HFFc6 (cell line): ENCODE measurements at places on chromosomes 4 and X. TPM values are rescaled to one million over a fixed set of nuclear protein-coding genes. Genes with fewer than 3 reads are reported as not detected.
A peak's percentile ranks its signal among the peaks of the same experiment; 100 is the strongest.

The PDHA1 gene
- total RNA-seq, result 158 to 167 TPM (median 161 TPM) in 3 replicates

The SMARCA1 gene
- 66.8 to 71.0 TPM (median 68.8 TPM) in 3 replicates for total RNA-seq

The BTC gene
- not detected in 3 replicates for total RNA-seq

The C4orf46 gene
- 7.8 and 11.6 TPM in 2 replicates for total RNA-seq

DNA sequence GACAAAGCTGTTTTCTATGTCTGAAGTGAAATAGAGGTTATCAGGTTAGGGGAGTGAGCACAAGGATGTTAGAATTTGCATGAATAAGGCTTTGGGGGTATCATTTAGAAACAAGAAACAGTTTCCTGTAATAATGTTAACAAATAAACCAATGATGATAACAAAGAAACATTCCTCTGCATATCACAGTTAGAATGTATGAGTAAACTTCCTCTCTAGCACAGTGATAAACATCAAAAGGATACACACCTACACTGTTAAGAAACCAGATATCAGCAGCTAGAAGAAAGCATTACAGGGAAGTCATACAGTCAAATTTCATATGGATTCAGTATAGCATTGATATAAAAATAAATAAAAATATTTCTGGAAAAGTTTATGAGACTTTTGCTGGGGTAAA lies 340.0 kb upstream of the MAGEB16 start:
- DNase-seq, result no peak

DNA sequence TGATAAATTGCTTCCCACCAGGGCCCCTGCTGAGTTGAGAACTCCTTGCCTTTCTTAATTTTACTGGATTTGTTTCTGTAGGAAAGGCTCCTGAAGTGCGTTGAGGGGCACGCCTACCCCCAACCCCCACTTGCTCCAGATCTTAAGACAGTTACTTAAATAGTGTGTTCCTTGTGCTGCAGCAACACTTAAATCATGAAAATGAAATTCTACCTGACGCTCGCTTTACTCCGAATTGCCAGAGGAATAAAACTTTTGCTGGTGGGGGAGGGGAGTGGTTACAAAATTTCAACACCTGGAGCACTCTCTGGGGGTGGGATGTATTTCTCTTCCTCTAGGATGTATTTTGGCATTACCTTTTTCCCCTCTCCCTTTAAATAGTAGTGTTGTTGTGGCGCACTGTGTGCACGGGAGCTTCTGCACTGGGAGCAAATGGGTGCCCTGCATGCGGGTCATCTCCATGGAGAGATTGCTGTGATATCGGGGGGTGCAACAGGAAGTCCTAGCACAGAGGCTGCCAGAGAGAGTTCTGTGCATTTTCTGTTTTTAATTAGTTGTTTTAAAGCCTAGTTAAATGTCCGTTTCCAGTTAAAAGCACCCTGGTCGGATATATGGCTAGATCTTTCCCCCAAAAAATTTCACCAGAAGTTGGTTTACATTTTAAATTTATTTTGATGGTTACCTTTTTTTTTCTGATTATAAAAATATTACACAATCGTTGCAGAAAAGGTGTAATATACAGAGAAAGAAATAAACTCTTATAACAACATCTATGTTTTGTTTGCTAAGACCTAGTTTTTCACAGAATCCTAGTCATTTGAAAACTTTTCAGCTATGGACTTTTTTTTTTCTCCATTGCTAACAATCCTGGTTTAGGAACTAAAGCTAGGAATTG lies 207.7 kb downstream of the SOWAHB start:
- peak; percentile 56 for DNase-seq

- DNase-seq, result no peak
Observed at GRCh38 chrX:123965712-123966111, 4.2 kb downstream of the STAG2 start.

DNA sequence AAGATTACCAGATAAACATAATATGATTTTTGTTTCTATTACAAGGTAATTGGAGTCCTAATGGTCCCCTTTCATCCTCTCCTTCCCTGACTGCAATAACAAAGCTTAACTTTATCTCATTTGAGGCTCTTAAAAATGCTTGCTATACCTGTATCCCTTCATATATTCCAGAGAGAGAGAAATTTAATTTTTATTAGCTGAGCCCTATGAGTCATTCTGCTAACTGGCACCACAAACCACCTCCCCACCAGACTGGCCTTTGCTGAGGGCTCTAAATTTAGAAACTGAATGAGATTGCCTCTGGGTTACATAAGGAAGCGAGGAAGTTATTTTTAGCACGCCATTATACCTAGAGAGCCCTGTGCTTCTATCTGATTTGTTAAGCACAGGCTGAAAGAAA lies 27.4 kb downstream of the CBLL2 start:
- DNase-seq, result peak; percentile 65

DNA sequence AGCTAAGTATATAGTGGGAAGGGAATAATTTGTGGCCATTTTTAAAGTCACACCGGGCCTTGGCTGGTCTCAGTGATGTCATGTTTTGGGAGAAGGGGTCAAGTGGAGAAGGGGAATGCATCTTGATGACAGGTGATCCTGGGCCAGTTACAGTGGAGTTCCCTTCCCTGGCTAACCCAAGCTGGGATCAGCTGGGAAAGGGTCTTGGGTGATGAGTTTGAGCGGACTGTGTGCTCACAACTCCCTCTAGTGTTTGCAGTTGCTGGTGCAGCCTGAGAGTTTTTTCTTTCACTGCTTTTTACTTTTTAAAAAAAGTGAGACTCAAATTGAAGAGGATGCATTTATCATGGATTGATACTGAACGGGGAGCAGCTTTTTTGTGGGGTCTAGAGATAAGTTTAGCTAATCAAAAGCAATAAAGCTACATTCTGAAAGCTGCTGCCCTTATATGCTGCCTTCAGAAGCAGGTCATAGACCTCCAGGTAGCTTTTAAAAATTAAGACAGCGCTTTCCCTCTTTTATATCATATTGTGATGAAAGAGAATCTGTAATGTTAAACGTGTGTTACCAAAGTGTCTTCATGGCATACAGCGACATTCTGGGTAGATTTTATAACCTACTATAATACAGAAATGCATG lies 164.7 kb downstream of the DCLK2 start:
- DNase-seq, result peak; percentile 45

- DNase-seq, result peak; percentile 37
Observed at GRCh38 chrX:68146054-68146453, 287.2 kb downstream of the OPHN1 start.

DNA sequence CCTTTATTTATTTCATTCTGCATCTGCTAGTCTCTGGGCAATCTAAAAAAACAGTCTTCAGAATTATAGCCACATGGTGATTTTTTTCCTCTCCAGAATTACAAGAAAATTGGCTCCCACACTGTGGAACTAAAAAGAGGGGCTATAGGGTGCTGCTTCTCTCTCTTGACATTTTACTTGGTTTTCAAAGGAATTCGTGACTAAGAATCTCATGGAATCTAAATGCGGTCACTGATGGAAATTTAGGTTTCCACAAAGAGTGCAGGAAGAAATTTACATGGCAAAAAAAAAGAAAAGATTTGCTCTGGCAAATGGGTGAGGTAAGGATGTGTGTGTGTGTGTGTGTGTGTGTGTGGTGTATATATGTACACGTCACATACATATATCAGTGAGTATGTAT lies 10.2 kb downstream of the ATXN3L start:
- no peak for DNase-seq

DNA sequence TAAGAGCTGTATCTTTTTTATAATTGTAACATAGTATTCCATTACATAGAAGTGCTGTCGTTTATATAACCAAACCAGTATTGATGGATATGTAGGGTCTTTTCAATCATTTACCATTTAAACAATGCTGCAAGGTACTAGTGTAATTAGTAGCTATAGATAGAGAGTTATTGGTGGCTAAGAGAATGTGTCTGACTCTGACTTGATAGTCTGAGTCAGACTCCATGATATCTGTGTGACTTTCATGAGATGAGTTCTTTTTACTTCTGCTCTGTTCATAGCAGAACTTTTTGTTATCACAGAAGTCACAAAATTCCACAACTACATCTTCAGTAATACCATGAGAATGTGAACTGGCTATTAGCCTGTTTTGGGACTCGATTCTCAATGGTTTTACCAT lies 150.6 kb downstream of the FHIP1A start:
- no peak for DNase-seq

DNA sequence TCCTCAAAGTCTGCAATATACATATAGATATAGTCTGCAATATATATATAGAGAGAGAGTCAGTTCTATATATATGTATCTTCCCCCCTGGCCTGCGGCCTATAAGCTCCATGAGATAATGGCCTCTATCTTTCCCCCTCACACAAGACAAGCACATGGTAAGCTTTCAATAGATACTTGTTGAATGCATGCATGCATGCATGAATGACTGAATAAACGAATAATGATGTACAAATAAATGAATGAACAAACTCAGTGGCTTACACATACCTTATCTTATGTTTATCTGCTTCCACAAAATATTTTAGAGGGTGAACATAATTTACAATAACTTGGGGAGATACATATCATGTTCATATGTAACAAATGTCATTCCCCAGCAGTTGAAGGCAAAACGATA lies 6.3 kb upstream of the GPM6A start:
- DNase-seq, result no peak

DNA sequence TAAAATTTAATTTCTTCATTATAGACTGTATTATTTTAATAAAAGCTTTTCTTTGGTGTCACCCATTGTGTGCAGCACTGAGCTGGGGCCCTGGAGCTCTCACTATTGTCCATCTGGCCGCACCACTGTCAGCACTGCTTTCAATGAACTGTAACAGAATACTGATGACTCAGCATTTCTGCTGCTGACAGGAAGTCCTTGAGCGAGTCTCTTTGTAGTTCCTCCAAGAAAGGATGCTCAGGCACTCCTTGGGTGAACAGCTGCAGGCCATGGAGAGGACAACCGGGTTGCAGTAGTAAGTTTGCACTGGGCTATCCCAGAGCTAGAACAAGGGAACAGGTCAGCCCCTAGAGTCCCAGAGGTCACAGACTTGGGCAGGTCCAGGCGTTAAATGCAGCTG lies 81.6 kb downstream of the SORBS2 start:
- DNase-seq, result no peak

DNA sequence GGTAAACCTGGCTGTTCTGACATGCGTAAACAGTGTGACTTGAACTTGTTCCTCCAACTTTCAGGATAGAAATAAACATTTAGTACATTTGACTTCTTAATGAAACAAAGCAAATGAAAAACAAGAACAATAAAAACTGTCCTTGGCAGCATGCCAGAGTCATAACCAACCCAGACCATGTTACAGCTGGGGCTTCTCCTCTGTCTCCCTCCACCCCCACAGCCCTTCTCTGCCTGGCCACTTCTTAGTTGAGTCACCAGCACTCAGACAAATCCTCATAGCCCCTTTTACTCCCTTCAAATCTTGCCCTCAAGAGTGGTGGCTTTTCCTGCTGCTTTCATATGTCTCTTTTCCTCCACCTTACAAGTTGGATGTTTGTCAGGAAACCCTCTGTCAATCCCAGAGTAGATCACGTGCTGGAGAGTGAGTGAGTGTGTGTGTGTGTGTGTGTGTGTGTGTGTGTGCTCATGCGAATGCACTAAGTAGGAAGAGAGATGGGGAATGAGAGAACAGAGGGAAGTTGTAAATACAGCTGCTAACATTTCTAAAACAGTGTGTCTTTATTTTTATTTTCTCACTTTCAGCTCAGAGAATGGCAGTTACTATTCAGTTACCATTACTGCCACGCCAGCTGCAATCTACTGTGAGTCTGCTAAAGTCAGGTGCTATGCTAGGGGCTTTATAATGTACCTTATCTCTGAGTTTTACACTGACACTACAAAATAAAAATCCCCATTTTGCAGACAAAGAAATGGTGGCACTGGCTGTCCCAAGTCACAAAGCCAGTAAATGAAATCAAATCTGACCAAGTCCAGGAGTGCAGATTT lies 15.0 kb downstream of the SCARB2 start:
- DNase-seq, result peak; percentile 74

DNA sequence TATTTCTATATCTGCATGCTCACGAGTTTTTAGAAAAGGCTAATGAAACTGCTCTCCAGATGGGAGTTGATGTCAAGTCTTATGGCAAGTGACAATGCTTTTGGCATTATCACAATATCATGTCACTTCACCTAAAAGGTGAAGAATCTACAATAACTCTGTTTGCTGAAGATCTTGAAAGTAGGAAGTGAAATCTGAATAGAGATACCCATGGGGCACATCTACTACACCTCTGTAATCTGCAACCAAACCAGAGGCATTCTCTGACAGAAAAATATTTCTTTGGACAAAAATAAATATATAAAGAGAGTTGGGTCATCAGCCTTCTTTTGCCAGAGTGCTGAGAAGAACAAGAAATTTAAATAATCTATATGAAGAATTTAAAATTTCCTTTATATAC lies 3.9 kb upstream of the VAMP7 start:
- no peak for DNase-seq

- no peak for DNase-seq
Observed at GRCh38 chrX:3738509-3738908, 25.1 kb upstream of the PRKX start.

GRCh38 chr4:10639664-10640063 lies 44.9 kb downstream of the CLNK start:
- DNase-seq, result peak; percentile 5

- peak; percentile 10 for DNase-seq
Observed at GRCh38 chrX:105552395-105552794, 269.9 kb upstream of the NRK start.

DNA sequence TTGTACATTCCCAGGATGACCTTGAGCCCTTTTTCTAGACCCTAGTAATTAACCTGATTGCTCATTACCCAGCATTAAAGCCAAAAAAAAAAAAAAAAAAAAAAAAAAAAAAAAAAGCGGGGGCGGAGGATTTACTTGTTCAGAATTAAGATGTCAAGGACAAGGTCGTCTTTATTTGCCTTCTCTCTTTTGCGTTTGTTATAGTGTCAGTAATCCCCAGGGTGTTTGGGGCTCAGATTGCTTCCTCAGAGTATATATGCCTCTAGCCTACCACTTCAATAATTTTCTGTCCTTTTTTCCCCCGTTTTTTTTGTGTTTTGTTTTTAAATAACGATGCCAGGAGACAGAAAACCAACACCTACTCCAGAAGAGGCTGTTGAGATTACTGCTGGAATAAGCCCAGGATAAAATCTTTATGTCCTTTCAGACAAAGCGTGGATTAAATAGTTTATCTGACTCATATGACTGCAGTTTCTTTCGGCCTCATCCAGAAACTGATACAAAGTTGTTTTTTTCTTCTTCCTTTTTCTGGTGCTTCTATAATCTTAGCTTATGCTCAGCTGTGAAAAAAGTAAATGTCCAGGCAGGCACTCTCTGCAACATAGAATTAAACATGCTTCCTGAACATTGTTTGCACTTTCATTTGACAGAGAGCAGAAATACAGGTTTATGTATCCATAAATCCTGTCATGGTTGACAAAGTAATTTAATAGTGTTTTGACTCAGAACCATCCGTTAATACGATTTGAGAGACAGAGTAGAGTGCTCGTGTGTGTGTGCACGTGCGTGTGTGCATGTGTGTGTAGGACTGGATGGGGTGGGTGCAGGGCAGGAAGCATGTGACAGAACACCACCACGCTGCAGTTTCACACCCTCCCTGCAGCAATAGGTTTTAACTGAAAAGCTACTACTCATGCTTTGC lies 138.6 kb downstream of the AFF1 start:
- no peak for DNase-seq

GRCh38 chrX:9997524-9997923 lies 30.4 kb downstream of the CLDN34 start:
- DNase-seq, result no peak

- no peak for DNase-seq
Observed at GRCh38 chr4:119693126-119693525, 64.5 kb upstream of the PDE5A start.
